D721Med (cell line): ENCODE measurements at places on chromosomes 1 and 21.

- DNase-seq = no peak
These were observed 25.3 kb upstream of the SIPA1L2 start for GRCh38 chr1:232655028-232655745.

DNA sequence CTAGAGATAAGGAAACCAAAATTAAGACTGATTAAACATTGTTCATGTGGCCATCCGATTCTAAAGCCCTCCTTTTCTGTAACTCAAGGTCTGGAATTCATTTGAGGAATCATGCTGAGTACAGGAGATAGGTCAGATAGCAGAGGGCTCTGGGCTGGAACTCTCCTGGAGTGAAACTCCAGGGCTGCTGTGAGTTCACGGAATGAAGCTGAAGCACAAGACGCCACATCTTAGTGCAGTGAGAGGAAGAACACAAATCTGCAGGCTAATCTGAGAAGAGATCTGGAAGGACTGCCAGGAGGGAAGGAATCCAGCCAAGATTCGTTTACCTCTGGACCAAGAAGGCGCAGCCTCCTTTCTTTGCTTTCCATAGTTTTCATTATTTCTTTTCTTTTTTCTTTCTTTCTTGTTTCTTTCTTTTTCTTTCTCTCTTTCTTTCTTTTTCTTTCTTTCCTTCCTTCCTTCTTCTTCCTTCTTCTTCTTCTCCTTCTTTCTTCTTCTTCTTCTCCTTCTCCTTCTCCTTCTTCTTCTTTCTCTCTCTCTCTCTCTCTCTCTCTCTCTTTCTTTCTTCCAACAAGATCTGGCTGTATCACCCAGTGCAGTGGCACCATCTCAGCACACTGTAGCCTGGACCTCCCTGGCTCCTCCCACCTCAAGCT is 74.8 kb upstream of the ATP1B1 start:
- no peak for DNase-seq

DNA sequence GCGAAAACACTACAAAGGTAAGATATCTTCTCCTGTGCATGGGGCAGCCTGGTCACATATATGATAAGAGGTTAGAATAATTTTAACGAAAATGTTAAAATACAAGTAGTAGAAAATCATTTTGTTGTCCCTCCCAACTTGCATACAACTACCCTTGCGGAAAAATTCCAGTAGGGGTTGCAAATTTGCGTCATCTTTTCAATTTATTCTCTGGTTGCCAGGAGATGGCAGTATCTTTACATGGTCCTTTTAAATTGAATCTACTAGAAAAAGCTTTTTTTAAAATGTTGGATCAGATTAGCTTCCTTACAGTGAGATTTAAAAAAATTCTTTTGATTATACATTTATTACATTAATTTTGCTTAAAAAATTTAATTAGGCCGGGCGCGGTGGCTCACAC is 10.9 kb downstream of the S100PBP start:
- DNase-seq = no peak

DNA sequence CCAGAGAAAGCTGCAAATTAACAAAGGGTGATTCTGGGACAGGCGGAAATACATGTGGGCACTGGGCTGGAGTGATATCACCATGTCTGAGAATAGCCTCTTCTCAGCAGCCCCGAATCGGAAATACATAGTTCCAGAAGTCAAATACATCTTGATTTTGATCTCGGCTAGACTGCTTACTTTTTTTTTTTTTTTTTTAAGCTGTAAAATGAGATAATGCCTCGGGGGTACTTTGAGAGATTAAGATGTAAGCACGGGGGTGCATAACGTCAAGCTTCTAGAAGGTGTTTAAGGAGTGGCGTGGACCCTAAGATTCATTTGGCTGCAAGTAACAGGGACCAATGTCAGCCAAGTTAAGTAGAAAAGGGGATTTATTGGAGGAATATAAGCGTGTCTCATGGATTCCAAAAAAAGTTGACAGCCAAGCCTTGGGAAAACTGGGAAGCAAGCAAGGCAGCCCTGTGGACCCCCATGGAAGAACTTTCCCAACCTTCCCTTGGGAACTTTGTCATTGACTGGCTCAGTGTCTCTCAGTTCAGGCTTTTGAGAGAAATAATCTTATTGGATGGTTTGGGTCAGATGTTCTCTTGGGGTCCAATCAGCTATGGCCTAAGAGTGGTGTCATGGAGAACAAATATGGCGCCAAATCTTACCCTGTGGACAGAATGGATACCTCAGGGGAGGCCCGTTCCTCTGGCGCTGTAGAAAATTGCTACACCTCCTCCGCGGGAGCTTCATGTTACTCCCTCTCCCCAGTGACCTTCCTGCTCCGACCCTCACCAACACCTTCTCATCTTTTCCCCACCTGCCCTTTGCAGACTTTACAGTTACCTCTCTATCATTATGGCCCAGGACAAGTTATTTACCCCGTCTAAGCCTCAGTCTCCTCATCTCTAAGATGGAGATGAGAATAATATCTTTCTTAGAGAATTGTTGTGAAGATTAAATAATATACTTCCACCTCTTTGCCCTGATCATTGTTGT is 186.6 kb downstream of the KAZN start:
- DNase-seq = no peak

GRCh38 chr1:84539972-84540371 is 33.6 kb upstream of the GNG5 start:
- DNase-seq = no peak

- no peak for DNase-seq
These were observed 106.2 kb upstream of the DPT start for GRCh38 chr1:168835176-168835575.

- DNase-seq = no peak
These were observed 10.4 kb upstream of the MFSD2A start for GRCh38 chr1:39944410-39945112.

DNA sequence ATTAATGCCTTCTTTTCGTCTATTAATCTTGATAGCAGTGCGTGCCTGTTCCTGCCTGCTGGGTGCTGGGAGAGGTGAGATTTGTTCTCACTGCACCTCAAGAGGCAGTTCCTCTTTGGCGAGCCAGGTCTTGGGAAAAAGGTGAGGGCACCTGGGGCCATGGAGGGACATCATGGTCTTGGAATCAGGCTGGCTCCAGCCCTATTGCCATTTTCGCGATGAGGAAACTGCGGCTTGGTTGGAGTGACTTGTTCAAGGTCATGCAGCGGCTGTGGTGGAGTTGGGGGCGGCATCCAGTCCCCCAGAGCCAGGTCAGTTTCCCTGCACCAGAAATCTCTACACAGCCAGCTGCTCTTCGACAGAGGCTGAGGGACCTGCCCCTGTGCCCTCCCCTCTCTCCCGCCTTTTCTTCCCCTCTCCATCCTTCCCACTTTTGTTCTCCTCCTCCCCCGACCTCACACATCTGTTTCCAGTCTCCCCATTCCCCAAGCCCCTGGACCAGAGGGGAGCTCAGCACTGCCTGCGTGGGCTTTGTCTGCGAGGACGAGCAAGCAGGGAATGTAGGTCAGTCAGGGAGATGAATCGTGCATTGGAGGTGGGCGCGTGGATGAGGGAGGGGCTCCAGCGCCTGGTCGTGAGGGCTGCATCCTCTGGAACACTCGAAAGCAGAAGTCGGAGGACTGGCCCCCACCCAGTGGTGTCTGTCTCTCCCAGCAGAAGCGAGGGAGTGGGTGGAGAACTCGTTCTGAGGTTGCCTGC is 135.1 kb downstream of the ACTL8 start:
- no peak for DNase-seq

GRCh38 chr1:97385536-97386277 is 535.1 kb downstream of the DPYD start:
- DNase-seq = no peak

DNA sequence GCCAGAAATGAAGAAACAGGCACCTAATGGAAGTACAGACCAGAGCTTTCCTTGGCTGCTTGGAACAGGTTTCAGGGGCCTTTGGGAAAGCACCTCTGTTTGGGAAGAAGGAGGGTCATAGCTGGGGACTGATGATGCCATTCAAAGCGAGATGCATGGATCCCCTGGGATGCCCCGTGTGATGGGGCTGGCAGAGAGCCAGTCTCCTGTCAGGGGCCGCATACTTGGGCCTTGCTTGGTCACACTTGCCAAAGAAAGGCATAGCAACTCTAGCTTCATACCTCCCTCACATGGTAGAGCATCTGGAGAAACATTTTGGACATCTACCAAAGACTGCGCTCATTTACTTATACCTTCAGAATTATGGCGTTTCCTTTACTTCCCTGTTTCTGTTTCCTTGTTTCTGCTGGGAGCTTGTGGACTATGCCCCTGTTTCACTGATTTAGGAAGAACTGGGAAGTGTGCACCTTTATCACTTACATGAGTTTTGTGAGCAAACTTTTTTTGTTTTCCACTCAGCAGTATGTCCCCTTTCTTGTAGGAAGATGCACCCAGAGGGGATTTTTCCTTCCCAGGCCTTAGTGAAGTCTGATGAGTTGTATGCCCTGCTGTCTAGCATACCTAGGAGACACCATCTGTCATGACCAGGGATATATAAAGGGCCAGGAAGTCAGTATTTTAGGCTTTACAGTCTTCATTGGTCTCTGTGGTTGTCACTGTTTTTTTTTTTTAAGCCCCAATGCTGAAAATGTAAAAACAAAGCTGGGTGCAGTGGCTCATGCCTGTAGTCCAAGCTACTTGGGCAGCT is 19.8 kb upstream of the ST3GAL3 start:
- DNase-seq = no peak

DNA sequence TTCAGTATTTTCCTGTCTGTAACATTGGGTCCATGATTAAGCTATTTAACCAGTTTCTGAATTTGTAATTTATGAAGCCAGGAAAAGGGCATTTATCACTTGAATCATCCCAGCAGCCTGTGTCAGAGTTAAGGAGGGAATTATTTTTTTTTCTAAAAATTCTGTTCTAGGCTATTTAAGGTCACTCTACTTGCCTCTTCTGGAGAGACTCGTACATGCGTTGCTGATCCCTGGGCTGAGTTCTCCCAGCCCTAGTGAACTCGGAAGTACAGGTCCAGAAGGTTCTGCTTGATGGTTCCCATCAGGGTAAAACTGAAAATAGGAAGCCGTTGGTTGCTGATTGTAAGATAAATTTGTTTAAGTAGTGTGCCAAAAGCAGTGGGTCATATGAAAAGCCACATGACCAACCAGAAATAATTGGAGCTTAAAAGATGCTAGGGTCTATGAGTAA is 90.7 kb downstream of the GPR88 start:
- no peak for DNase-seq

- no peak for DNase-seq
These were observed 216.2 kb upstream of the RUNX1 start for GRCh38 chr21:35265170-35265877.

- DNase-seq = no peak
These were observed 15.1 kb downstream of the MAB21L3 start for GRCh38 chr1:116126281-116126680.

DNA sequence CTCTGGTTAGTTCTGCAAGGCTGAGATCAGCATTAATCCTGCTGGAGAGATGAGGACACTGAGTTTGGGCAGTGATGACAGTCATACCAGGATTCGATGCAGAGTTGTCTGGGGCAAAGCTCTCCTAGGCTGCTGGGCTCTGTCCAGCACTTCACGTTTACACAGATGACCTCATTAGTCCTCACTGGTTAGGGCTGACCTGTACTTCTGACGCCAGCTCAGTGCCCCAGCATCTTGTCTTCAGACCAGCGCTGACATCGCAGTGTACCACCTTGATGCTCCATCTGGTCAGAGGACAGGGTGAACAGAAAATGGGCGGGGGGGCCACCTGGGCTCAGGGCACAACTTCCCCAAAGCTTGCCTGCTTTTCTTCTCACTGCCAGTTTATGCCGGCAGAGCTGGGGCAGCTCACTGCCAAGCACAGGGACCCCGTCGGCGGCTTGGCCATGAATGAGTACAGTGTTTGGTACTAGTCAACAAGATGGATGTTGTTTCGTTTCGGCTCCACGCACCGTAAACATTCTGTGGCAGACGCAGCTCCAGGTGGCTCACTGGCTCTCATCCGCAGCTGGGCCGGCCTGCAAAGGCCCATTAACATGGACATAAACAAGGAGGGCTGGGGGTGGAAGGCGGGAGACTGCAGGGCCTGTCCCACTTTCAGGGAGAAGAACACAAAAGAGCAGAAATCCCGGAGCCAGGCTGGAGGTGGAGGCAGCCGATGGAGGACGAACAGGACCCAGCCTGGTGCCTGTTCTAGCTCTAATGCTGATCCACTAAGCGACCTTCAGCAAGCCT is 118.7 kb downstream of the GLIS1 start:
- DNase-seq = no peak

- no peak for DNase-seq
These were observed 34.4 kb downstream of the ADGRL2 start for GRCh38 chr1:81834921-81835698.

- no peak for DNase-seq
These were observed 36.1 kb downstream of the SORT1 start for GRCh38 chr1:109361649-109362048.

GRCh38 chr1:156099282-156099681 is 15.2 kb upstream of the LMNA start:
- no peak for DNase-seq

DNA sequence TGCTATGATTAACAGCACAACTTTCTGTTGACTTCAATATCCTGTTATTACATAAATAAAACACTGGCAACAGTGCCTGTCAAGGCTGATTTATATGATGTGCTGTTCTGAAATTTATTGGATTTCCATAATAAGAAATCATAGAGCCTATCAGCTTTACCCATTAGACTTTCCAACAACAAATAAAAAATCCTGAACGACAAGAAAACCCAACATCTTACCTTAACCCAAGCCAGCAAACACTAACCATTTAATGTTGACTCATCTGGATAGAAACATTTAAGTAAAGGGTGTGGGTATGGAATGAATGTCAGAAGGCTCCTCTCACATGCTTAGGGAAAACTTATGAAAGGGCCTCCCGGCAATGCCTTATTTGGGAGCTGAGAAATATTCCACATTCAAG is 165.1 kb downstream of the SLC45A1 start:
- no peak for DNase-seq

DNA sequence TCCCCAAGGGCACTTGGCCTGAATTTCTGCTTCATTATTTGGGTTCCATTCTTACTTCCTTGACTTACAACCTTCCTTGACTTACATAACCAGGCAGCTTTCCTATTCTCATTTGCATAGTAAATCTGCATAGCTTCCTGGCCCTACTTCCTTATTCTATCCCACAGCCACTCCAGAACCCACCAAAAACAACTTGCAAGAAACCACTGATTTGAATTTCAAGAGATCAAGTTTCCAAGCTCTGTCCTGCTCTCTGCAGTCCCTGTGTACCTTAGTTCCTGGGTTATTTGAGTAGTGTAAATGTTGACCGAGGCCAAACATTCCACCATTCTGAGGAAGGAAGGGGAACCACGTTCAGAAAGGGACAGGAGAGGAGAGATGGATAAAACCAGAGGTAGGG is 603.3 kb downstream of the PTPRC start:
- DNase-seq = no peak

DNA sequence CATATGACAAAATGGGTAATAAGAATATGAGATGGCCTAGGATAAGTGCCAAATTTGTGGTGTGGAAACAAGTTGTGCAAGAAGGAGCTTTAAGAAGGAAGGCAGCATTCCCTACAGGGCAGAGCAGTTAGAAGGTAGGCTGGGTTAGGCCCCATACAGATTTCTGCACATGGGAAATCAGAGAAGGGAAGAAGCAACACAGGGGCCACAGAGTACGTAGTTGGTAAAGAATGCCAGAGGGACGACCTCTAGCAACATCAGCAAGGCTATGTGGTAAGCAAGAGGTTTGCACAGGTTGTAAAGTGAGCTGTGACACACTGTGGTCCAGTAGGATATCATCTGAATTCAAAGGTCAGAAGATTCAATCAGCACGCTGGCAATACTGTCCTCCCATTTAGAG is 765.6 kb upstream of the B3GALT2 start:
- no peak for DNase-seq
